Germinal center (tissue), 1 donor: ENCODE measurements at places on chromosomes 12 and 14.

GRCh38 chr14:21978184-21978998 is 304.8 kb upstream of the OR4E1 start:
- DNase-seq = peak; percentile 61

DNA sequence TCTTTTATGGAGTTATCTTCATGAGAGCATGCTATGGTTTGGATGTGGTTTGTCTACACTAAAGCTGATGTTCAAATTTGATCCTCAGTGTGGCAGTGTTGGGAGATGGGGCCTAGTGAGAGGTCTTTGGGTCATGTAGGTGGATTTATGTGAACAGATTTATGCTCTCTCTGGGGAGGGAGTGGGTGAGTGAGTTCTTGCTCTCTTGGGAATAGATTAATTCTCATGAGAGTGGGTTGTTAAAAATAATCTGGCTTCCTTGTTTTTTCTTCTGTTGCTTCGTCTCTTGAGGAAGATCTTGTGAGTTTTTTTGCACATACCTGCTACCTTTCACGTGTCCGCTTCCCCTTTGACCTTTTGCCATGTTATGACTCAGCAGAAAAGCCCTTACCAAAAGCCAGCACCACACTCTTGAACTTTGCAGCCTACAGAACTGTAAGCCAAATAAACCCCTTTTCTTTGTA is 20.5 kb downstream of the DERA start:
- DNase-seq = peak; percentile 18

DNA sequence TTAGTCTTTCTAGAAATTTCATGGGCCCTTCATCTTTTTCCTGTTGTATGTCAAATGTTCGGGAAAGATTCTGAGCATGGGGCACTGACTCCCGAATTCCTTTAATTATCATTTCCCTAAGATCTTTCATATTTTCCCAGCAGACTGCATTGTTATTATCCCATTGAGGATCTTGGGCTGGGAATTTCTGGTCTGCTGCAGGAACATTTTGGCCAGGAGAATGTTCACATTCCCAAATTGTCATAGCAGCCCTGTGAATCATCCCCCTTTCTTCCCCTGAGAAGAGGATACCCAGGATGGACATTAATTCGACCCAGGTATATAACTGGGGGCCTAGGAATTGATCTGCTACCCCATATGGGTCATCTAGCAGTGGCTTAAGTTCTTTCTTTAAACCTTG is 112.5 kb downstream of the RIN3 start:
- no peak for DNase-seq

- peak; percentile 79 for DNase-seq
Observed at GRCh38 chr12:49763006-49763591, 21.7 kb downstream of the TMBIM6 start.

GRCh38 chr12:66049538-66050282 is 80.8 kb downstream of the LLPH start:
- no peak for DNase-seq

GRCh38 chr12:84911271-84912197 is 1.1 kb downstream of the SLC6A15 start:
- DNase-seq = peak; percentile 26
